GM04504 (cell line): ENCODE measurements at places on chromosomes 1 and 21.

GRCh38 chr1:47002211-47002610 lies 21.3 kb upstream of the CYP4X1 start:
- DNase-seq: no peak

GRCh38 chr1:98164509-98164908 lies 243.7 kb upstream of the DPYD start:
- DNase-seq: no peak

- no peak for DNase-seq
These were observed 1125.4 kb upstream of the TMPRSS15 start for GRCh38 chr21:19529031-19529430.

DNA sequence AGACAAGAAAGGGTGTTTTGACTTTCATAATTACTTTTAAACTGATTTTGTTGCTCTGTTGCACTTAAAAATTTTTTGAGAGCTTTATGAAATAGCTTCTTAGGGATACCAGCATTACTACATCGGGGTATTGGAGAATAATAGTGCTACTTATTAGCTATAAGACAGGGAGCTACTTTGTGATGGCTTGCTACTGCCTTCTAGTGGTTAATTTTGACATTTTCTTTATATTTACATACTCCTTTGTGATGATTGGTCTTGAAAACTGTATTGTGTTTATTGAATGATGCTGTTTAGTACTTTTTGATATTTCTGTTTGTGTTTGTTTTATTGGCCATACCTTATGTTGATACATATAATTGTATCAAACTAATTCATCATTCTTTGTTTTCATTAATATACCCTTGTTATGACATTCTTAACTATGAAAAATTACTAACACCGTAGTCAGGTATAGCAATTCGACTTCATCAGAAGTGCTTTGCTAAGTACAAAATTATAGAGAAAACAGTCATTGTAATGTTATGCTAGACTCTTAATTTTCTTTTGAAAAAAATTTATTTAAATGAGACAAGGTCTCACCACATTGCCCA lies 85.5 kb downstream of the CLIC4 start:
- peak; percentile 28 for DNase-seq

- no peak for DNase-seq
These were observed 35.9 kb upstream of the NEK2 start for GRCh38 chr1:211711315-211711705.
